ENCODE measurements at places on chromosomes 11 and 22.

- DNase-seq = no peak
Measured at GRCh38 chr22:30044369-30044768, 35.9 kb upstream of the HORMAD2 start.

DNA sequence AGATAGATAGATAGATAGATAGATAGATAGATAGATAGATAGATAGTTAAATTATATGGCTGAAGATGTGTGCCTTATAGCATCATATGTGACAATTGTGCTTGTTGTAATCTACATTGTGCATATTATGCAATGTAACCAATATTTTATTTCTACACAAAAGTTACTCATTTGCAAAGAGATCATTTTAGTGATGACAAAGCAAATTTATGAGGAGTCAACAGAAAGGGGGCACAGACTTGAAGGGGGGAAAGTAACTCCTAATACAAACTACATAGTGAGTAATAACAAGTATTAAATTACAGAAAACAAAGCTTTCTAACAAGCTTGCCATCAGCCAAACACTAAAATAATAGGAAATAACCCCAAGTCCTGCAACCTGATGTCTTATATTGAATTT, 106.8 kb downstream of the MUC15 start:
- DNase-seq = no peak

DNA sequence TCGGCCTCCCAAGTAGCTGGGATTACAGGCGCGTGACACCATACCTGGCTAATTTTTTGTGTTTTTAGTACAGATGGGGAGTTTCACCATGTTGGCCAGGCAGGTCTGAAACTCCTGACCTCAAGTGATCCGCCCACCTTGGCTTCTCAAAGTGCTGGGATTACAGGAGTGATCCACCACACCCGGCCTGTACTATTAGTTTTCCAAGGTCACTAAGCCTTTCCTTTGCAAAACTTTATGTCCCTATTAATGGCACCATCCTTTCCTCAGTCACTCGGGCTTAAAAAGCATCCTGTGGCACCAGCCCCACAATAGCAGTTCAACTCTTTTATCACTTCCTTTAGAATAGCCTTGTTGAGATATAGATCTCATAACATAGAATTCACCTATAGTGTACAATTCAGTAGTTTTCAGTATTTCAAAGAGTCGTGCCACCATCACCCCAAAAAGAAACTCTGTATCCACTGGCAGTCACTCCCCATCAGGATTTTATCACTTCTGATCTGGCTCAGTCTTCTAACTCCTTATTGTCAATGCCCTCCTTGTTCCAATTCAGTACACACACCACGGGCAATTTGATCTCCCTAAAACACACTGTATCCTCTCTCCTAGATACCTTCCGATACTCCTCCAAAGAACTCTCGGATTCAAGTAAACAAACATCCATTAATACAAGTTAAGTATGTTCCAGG, 921 bp upstream of the BCL2L13 start:
- no peak for DNase-seq

DNA sequence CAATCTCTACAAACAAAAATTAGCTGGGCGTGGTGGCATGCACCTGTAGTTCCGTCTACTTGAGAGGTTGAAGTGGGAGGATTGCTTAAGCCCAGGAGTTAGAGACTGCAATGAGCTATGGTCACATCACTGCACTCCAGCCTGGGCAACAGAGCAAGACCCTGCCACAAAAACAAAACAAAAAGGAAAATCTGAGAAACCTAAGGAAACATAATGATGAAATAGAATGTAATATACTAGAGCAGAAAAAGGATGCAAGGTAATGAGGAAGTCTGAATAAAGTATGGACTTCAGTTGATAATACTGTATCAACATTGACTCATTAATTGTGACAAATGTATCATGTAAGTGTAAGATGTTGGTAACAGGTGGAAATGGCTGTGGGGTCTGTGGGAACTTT, 8.1 kb downstream of the NPAS4 start:
- no peak for DNase-seq

GRCh38 chr11:63445720-63446119, 45.2 kb downstream of the PLAAT5 start:
- DNase-seq = no peak

DNA sequence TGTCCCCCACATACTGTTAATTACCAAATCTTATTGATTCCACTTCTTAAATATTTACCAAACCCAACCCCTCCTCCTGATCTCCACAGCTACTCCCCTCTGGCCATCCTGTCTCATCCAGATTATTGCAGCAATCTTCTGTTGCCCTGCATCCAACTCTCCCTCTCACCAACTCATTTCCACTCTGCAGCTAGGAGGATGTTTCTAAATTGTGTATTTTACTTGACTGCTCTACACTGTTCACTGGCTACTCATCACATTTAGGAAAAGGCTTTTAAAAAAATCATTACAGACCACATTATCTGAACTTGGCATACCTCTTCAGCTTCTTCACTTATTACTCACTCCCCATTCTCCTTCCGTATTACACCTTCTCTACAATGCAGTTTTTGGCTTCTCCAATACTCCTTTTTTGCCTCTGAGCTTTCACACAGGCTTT, 117.9 kb downstream of the ATG16L2 start:
- no peak for DNase-seq

DNA sequence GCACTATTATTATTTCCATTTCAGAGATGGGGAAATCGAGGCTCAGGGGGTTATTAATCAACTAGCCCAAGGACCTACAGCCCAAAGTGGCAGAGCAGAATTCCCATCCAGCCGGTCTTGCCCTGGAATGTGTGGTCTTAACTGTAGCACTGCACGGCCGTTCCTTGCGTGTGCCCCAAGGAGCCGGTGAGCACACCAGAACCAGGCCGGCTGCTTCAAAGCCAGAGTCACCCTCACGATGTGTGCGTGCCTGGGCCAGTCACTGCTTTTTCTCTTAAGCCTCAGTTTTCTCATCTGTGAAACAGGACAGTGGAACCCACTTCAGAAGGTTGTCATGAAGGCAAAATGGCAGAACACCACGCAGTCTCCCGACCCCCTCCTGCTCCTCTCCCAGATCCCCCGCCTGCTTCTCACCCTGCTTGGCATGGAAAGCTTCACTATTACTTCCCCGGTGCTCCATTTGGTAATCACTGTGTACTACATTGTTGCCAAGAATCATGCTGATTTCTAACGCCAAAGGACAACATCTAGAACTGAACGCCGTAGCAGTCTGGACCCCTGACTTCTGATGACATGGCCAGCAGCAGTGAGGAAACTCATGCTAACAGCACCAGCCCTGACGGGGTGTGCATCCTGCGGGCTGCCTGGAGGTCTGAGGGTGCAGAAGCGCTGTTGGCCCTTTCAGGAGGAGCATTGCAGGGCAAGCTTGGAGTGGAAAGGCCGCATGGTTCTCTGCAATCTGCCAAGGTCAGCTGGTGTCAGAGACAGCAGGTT, 106.8 kb upstream of the B3GAT1 start:
- DNase-seq = no peak

DNA sequence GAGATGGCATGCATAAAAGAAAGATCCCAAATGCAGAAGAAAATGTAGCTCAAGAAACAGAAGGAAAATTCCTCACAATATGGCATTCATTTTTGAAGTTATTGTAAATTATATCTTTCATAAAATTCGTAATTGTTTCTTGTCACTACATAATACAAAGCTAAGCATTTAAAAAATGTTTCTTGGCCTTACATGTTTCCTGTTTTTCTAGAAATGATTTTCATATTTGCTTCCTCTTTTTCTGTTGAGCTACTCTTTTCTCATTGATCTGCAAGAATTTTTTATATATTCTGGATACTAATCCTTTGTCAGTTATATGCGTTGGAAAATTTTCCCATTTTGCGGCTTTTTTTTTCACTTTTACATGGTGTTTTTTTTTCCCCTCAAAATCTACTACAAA, 48.0 kb downstream of the ENTHD1 start:
- no peak for DNase-seq
